ENCODE measurements at places on chromosomes 1 and 21. TPM values are rescaled to one million over a fixed set of nuclear protein-coding genes. Genes with fewer than 3 reads are reported as not detected.
A peak's percentile ranks its signal among the peaks of the same experiment; 100 is the strongest.

DNA sequence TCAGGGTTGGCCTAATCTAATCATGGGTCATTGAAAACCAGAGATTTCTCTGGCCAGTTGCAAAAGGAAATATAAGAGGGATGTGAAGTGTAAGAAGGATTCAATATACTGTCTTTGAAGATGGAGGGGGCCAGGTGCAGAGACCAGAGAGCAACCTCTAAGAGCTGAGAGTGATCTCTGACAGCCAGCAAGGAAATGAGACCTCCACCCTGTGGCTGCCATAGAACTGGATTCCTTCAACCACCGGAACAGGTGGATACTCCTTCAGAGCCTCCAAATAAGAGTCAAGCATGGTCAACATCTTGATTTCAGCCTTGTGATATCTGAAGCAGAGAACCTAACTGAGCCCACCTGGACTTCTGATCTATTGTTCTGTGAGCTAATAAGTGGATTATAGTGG lies 128.4 kb downstream of the CYYR1 start:
- DNase-seq = no peak

DNA sequence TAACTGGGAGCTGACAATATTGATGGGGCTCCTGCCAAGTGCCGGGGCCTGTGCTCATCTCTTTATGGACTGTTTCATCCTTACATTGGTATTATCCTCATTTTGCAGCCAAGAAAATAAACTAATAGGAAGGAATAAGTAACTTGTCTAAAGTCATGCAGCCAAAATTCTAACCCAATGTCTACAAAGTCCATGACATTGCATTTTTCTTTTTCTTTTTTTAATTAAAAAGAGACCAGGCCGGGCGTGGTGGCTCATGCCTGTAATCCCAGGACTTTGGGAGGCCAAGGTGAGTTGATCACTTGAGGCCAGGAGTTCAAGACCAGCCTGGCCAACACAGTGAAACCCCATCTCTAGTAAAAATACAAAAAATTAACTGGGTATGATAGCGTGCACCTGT lies 18.8 kb downstream of the DEGS1 start:
- no peak for DNase-seq

- peak; percentile 63 for DNase-seq
Measured at GRCh38 chr1:33424610-33425009, 6.3 kb downstream of the PHC2 start.

- DNase-seq = no peak
Measured at GRCh38 chr1:27778056-27778455, 5.0 kb downstream of the STX12 start.

DNA sequence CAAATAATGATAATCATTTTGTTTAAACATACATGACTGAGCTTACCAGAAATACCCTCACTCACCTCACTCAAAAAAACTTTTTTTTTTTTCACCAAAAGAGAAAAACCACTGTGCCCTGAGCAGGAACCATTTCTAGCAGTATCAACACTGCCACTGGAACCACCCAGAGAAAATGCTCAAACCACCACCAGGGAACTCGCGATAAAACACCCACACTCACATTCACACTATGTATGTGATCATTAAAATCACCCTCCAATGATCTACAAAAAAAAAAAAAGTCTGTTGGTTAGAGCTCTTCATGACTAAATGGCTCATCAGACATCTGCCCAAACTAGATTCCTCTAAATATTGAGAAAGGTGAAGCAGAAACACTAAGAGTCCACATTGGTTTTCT lies 11.5 kb downstream of the TIAM1 start:
- DNase-seq = no peak

- no peak for DNase-seq
Measured at GRCh38 chr21:42317341-42317741, 2.1 kb upstream of the TFF3 start.

- DNase-seq = no peak
Measured at GRCh38 chr21:29300807-29301138, 2.1 kb downstream of the BACH1 start.

Gene ERG
- 9.9 TPM for total RNA-seq

Gene KRTAP6-3
- total RNA-seq = not detected

Gene RAB25
- total RNA-seq = not detected
